NCI-H1092 (cell line): ENCODE measurements at places on chromosomes 1 and 21.

DNA sequence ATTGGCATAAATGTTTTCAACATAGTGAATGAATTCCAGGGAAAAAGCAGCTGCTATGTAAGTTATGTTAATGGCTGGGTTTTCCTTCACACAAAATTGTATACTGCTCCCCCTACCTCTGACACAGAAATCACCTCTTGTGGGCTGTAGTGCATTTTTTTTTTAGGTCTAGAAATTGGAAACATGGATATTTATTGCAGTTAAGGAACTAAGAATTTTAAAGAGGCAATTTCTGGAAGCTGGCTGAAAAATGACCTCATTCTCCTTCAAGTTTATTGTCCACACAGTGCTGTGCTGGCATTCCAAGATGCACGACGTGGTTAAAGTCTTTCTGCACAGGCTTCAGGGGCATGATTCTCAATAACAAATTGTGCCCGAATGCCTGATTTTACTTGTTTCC, 1424.2 kb downstream of the MRPL39 start:
- no peak for DNase-seq

- no peak for DNase-seq
Observed at GRCh38 chr1:165443539-165444311, 1.2 kb downstream of the RXRG start.

- DNase-seq = no peak
Observed at GRCh38 chr1:3772715-3773571, at the start of gene SMIM1. SMIM1 (plus strand) TSS chr1:3772749; CDS start chr1:3775374, 2,625 bp downstream.

GRCh38 chr1:112060261-112060660, 70.8 kb upstream of the KCND3 start:
- no peak for DNase-seq

- DNase-seq = no peak
Observed at GRCh38 chr21:46036696-46037330, 55.2 kb downstream of the COL6A1 start.

GRCh38 chr1:216961516-216961915, 238.3 kb upstream of the ESRRG start:
- DNase-seq = no peak

GRCh38 chr1:35931446-35932157, 697 bp downstream of the AGO3 start:
- peak; percentile 9 for DNase-seq

DNA sequence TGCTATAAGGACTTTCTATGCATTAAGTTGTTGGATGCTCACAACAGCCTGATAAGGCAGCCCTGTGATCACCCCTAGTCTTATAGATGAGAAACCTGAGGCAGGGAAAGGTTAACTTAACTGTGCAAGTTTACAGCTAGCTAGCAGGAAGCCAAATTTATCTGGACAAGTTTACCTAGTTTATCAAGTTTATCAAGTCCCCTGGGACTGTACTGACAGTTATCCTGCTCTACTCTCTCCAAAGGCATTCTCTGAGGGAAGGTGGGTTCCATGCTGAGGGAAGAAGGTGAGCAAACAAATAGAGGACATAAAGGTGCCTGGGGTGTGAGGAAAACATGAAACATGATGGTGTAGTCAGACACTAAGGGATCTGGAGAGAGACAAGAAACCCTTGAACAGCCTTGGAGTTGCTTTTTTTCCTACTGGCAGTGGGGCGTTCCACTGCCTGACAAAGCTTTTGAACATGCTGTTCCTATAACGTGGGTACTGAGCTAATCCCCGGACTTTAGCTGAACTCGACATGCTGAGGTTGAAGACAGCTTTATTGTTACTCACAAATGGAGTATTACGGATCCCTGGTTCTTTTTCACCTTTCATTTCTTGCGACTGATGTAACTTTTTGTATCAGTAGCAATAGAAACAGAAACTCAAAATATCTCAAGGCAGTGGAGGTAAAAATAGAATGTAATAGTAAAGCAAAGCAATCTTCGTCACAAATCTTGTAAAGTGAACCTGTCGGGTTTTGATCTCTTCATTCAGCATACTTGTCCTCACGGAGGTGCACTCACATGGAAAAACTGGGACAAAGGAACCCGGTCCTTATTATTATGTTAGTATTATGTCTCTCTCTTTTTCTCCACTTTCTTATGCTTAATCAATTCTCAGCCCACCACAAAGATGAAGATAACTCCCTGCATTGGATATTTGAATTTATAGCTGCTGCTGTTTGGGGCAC, 42.4 kb upstream of the ESRRG start:
- DNase-seq = no peak

DNA sequence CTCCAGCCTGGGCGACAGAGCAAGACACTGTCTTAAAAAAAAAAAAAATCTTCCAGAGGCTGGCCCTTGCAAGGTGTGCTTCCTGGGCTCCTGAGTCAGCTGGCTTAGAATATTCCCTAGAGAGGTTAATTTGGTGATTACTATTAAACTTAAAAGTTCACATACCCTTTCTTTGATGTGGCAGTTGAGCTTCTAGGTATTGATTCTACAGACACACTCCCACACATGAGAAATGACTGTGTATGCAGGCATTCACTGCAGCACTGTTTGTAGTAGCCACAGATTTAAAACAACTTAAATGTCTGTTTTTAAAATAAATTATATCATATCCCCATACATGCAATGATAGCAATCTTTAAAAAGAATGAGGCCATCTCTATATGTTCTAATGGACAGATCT, 93.4 kb downstream of the GDAP2 start:
- no peak for DNase-seq

DNA sequence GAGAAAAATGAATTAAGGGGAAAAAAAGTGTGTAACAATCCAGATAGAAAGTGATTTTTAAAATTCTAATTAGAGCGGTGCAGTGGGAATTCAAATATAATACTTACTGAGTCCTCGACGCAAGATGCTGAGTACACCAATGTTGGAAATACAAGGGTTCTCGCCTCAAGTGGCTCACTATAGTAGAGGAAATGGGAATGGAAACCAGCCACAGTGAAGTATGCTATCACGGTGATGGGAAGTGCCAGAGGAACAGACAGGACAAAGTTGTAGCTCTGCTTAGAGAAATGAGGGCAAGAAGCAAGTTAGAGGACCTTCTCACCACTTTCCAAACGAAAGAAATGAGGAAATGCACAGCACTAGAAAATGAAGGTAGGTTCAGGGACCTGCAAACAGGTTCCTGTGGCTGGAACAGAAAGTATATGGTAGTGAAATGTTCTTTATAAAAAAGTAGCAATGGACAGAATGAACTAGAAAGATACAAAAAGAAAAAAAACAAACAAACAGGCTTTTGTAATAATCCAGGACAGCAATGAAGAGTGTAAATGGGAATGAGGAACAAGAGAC, 13.5 kb downstream of the EGLN1 start:
- no peak for DNase-seq

GRCh38 chr21:45335761-45336534, 48.3 kb upstream of the POFUT2 start:
- no peak for DNase-seq

GRCh38 chr1:73366734-73367413, 831.1 kb downstream of the LRRIQ3 start:
- no peak for DNase-seq

DNA sequence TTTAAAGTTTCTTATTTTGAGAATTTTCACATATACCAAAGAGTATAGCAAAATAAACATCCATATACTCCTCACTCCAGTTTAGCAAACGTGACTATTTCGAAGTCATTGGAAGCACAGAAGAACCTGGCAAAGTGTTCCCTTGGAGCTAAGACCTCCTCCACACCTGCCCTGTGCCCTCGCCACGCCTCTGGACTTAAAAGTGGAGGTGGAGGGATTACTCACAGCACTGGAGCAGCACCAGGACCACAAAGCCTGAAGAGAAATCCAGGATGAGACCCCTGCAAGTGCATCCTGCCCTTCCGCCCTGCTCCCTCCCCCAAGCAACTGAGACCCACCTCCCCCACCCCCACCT, 436 bp downstream of the CHI3L1 start:
- DNase-seq = no peak

DNA sequence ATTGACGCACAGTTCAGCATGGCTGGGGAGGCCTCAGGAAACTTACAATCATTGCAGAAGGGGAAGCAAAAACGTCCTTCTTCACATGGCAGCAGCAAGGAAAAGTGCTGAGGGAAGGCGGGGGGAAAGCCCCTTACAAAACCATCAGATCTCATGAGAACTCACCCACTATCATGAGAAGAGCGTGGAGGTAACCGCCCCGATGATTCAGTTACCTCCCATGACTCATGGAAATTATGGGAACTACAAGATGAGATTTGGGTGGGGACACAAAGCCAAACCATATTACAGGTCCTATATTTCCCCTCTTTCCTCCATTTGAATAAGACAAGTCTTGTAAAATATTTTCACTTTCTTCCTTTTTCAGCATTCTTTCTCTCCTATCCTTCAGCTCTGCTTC, 7.7 kb upstream of the TTLL7 start:
- no peak for DNase-seq

DNA sequence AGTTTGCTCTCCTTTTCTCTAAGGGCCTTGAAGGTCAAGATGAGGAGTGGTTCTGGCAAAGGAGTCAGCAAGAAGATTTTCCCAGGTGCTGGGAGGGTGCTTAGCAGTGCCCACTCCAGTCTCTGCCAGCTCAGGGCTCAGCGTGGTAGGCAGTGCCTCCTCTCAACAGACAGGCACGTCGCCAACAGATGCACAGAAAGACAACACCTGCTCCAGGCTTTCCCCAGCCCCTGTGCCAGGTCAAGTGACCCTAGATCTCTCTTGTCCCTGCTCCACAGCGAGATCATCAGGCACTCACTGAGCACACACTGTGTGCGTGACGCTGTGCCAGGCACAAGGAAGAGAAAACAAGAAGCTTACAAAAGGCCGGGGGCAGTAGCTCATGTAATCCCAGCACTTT, 86.0 kb downstream of the CASZ1 start:
- DNase-seq = peak; percentile 83

DNA sequence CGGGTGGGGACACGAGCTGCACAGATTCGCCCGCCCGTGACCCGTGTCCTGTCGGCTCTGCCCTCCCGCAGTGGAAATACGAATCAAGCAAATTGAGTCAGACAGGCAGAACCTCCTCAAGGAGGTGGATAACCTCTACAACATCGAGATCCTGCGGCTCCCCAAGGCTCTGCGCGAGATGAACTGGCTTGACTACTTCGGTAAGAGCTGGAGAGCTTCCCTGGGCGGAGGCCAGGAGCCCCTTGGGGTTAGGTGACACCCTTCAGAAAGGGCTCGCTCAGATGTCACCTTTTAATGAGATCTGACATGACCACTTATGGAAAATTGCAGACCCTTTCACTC, 489 bp downstream of the CDCA8 start:
- DNase-seq = no peak

DNA sequence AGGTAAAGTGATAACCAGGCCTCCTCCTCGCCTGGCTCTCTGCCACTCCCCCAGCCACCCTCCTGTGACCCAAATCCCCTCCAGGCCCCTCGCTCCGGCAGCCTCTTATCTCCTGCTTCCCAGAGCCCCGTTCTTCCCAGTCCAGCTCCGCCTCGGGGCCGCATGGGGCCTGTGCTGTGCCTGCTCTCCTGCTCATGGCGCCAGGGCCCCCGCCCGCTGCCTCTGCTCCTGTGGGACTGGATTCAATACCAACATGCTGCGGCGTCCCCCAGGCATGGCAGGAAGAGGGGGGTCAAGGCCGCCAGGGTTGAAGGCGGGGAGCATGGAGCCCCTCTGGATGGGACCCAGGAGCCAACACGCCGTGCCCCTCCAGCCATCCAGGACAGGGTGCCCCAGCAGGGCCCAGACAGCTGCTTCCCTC, 213.0 kb upstream of the VAMP3 start:
- DNase-seq = no peak

GRCh38 chr1:210232511-210233215, at the start of gene SERTAD4:
SERTAD4 (plus strand) TSS chr1:210232796; CDS start chr1:210237961, 5,165 bp downstream.
- peak; percentile 70 for DNase-seq

DNA sequence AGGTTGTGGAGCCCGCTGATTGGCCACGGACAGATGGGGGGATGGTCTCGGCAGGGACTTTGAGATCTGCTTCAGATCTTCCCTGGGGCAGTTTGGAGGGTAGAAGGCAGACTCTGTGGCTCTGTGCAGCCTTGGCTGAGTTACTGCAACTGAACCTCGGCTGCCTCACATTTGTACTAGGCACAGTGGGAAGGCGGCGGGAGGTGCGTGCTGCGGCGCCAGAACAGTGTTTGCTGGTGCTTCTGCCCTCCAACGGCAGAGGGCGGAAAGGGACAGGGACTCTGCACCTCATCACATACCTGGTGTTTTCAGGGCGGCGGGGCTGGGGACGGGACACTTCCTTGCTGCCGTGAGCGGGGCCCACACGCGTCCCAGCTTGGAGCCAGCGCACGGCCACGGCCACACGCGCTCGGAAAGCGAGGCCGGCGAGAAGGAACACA, 26.2 kb downstream of the SLC66A1 start:
- no peak for DNase-seq

GRCh38 chr1:176460544-176461336, 2.2 kb upstream of the PAPPA2 start:
- DNase-seq = no peak

DNA sequence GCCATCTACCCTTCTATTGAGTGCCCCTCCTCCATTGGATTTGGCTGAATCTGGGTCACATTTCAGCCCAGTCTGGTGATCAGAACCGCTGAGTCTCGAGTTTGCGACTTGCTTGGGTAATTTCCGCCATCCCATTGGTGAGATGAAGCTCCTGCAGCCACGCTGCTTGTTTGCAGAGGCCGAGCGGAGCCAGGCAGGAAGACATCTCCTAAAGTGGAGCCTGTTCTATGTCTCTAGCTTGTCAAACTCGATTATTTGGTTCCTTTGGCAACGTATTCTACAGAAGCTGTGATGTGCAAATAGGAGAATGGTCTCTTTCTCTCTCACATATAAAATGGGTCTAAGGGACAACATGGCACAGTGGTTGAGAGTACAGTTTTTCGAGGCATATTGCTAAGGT, 206.8 kb upstream of the PLXNA2 start:
- no peak for DNase-seq

- DNase-seq = no peak
Observed at GRCh38 chr21:39317134-39318090, 4.0 kb upstream of the BRWD1 start.

DNA sequence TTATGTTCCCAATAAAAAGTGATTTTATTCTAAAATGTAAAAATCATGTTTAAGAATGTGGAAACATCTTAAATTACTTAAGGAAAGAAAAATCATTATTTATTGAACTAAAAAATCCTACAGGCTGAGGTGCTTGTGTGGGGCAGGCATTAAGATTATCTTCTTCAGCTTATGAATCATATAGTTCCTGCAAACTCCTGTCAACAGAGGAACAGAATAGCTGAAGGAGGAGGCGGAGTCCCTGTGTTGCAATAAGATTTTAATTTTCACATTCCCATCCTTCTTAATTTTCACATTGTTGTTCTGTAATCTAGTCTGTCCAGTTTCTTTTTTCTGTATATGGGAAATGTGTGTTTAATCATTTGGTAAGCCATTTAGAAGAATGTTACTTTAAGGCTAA, 20.6 kb upstream of the OLFML3 start:
- DNase-seq = no peak

- DNase-seq = no peak
Observed at GRCh38 chr1:23601968-23602876, 42.9 kb upstream of the ID3 start.

DNA sequence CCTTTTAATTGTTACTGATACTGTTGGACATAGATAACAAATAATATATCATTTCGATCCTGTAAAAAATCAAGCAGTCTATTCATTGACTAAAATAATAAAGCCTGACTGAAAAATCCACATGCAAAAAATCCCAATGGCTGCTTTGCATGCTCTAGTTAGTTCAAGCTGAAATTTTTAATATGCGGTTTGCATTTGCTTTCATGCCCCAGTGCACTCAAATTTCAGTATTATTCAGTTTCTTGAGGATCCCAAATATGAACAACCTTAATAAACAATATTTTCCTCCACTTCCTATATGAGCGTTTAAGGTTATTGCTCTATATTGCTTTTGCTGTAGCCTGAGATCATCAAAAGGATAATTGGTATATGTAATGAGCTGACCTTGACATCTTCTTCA, 75.1 kb upstream of the DPH5 start:
- DNase-seq = no peak
